ENCODE measurements at places on chromosomes 6 and 20. TPM values are rescaled to one million over a fixed set of nuclear protein-coding genes. Genes with fewer than 3 reads are reported as not detected.

Gene TFAP2C
- 4.2 TPM for total RNA-seq

Gene SEL1L2
- not detected for total RNA-seq

Gene TDP2
- total RNA-seq, result 43.6 TPM

Gene BANF2
- not detected for total RNA-seq

Gene ZNF334
- 4.7 TPM for total RNA-seq

Gene SLA2
- total RNA-seq, result 1.4 TPM

Gene SGK2
- total RNA-seq, result 1.2 TPM

Gene LPIN3
- 16.3 TPM for total RNA-seq

Gene GFRAL
- total RNA-seq, result not detected

Gene BPI
- 0.44 TPM for total RNA-seq

Gene ZBTB46
- total RNA-seq, result 9.9 TPM

Gene MCHR2
- total RNA-seq, result not detected

Gene BMP2
- 12.4 TPM for total RNA-seq

Gene TSBP1
- total RNA-seq, result not detected

Gene PPP1R14C
- 15.4 TPM for total RNA-seq

Gene SLC16A10
- 11.9 TPM for total RNA-seq

Gene KIFC1
- total RNA-seq, result 2.7 TPM

Gene PLN
- 7.5 TPM for total RNA-seq

Gene PACSIN1
- total RNA-seq, result not detected
